ENCODE measurements at places on chromosomes 2 and 18.

GRCh38 chr2:138602166-138602460 lies 100.5 kb downstream of the SPOPL start:
- DNase-seq: peak; percentile 51

DNA sequence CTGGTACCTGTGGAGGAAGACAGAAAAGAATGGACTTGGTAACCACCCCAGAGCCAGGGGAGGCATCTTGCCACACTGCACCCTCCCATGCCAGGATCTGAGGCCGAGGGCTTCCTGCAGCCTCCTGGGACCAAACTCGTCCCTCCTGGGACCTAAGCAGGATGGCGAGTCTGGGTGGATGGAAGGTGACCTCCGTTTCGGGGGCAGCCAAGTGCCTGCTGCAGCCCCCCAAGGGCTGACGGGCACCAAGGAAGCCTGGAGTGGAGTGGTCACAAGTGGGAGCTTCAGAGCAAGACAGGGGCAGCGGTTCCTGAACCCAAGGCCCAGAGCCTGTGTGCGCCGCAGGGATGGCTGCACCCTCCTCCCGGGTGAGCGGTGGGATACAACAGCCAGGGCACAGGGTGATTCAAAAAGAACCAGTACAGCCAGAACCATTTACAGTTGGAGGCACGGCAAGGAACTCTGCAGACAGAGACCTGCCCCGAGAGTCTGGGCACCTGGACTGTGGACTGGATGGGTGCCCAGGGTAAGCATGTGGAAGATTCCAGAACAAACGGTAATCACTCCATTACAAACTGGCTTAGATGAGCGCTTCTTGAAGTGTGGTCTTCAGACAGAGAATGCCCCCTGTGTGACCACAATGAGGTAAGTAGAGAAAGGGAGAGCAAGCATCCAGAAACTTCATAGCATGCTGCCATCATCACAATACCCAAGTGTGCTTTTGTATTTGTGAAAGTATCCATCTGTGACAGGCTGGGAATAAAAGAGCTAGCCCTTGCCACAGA lies 12.1 kb downstream of the HS1BP3 start:
- DNase-seq: no peak

DNA sequence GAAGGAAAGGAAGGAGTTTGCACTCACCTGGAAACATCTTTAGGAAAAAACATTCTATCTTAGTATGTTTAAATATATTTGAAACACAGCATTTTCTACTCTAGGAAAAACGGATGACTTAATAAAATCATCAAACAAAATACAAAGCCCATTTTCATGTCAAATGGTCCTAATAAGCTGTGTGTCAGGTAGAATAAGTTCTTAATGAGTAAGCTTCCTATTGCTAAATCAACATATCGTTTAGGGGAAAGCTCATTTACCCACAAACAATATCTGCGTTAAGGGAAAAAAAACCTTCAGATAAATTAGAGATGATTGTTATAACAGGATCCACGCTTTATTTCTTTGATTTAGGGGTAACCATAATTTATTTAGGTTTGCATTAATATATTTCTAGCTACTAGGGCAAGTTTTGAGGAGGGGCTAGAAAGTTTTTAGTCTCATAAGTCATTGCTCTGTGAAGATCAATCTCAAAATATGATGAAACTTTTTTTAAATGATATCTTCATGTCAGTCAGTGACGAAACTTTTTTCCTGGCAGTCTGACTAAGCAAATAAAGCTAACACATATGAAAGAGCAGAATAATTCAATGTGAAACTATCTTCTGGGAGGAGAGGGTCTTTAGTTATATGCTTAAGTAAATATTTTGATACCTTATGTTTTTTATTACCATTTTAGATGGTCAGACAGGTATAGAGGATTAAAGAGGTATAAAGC lies 147.1 kb downstream of the WDSUB1 start:
- DNase-seq: no peak

GRCh38 chr2:74628538-74629105 lies 19.5 kb downstream of the M1AP start:
- DNase-seq: no peak

DNA sequence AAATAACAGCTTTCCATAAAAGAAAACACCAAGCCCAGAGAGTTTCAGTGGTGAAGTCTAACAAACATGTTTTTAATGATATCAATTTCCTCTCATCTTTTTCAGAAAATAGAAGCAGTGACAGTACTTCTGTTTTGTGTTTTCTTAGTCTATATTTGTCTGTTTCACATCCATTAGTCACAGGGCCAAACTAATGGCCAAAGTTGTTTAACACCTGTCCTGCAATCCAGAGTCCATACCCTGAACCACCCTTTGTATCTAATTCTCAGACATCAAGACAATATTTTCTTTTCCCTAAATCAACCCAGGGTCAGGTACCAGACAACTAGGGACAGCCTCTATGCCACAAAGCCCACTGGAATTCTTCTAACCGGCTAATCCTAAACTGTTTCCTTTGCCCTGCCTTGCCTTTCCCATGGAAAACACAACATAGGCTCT lies 25.9 kb downstream of the TMSB10 start:
- DNase-seq: no peak

Measured in NCI-H146 (cell line).